ENCODE measurements at places on chromosomes 2 and 18.

DNA sequence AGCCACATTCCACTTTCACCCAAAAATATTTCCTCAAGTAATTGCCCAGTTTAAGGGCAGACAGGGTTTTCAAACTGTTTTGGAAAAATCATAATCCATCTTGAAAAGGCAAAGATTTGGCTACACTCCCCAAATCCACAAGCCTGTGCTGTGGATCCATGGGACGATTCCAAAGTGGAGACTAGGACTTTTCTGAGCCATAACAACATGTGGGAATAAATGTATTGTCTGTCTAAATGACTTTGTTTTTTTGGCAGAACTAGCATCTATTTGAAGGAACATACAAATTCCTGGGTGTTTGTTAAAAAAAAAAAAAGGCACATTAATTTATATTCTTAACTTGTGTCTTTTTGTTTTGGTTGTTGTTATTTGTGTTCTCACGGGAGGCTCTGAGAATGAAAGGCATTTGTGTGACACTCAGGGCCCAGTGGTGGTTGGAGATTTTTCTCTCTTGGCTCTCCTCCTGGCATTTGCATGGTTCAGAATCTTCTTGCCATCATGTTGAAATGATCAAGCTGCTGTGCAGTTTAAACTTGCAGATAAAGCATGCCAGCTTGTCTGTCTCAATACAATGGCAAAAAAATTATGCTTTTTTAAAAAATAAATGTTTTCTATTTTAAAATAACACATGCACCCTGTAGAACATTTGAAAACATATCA is 277.4 kb downstream of the EN1 start:
- DNase-seq = no peak

GRCh38 chr2:233013027-233013461 is at the start of gene NGEF:
TSS of gene NGEF (minus strand) at chr2:233013256. CDS start at chr2:232974890, 38,366 bp downstream.
- DNase-seq = no peak

DNA sequence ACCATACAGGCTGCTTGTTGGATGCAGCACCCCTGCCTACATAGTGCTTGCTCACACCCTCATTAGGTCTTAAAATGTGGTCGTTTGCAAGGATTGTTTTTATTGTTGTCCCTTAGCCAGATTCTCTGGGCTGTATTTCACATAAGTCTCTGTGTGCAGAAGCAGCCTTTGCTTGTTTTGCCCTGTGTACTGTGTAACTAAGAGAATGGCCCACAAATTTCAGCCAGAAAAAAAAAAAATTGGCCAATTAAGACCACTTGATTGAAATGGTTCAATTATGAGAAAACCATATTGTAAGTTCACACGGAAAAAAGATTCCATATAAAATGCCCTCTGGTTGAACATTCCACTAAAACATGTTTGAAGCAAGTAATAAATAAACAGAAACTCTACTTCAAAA is 377.1 kb upstream of the SOX11 start:
- no peak for DNase-seq

GRCh38 chr2:28413152-28413898 is 20.7 kb downstream of the FOSL2 start:
- DNase-seq = no peak

- DNase-seq = no peak
Observed at GRCh38 chr2:104864280-104865095, 10.6 kb downstream of the POU3F3 start.

DNA sequence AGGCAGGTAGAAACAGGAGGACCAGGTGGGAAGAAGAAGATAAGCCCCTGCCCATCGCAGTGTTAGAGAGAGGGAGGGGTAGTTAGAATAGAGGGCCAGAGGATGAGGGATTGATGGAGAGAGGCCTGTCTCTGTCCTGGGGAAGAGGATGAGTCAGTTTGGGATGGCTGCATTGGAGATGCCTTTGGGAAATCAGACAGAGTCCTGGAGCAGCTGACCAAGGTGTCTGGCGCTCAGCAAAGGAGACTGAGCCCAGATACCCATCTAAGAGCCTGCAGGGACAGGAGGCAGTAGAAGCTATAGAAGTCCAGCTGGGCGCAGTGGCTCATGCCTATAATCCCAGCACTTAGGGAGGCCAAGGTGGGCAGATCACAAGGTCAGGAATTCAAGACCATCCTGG is 177.8 kb upstream of the HAAO start:
- DNase-seq = no peak

GRCh38 chr2:28556303-28556702 is 60.4 kb downstream of the PLB1 start:
- DNase-seq = no peak

- no peak for DNase-seq
Observed at GRCh38 chr2:121955426-121955825, 200.0 kb downstream of the TSN start.

GRCh38 chr2:222733846-222734702 is 62.6 kb downstream of the MOGAT1 start:
- no peak for DNase-seq

DNA sequence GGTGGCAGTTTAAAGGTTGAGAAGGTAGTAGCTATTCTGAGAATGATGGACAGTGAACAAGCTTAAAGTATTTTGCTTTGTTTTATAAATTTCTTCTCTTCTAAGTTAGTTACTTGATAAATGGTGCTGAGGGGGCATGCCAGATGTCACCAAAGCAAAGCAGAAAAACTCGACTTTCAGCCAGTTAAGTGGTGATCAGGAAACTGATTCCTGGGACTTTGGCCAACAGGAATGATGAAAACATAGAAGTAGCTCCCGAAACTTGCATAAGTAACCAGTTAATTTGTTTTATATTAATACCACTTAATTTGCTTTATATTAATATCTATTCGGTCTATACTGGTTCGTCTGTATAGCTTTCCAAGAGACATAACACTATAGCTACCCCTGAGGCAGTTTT is 82.6 kb downstream of the FANCL start:
- DNase-seq = no peak

DNA sequence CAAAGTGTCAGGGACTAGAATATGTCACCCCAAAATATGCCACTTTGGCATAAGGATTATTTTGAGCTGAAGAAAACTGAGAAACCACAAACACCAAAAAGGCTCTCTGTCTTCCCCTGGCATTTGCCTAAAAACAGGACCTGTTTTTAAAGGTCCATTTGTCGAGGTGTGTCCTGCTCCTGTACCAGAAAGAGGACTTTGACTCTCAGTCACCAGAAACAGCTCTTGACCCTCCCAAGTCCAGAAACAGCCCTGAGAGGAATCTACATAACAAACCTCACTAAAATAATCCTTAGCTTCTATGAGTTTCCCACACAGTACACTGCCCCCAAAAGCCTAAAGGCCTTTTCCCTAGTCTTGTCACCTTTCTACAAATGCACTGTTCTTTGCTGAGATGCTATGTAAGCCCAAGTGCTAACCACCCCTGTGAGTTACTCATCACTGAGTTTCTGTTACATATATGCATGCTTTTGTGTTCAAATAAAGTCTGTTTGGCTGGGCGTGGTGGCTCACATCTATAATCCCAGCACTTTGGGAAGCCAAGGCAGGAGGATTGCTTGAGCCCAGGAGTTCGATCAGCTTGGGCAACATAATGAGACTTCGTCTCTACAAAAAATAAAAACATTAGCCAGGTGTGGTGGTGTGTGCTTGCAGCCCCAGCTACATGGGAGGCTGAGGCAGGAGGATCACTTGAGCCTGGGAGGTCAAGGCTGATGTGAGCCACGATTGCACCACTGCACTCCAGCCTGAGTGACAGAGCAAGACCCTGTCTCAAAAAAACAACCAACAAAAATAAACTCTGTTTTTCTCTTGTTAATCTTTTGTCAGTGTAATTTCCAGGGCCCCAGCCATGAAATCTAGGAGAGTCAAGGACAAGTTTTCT is 55.2 kb downstream of the RPL31 start:
- no peak for DNase-seq

GRCh38 chr2:126883666-126884040 is 15.0 kb upstream of the TEX51 start:
- DNase-seq = no peak

GRCh38 chr2:76985387-76986136 is 536.6 kb downstream of the LRRTM4 start:
- DNase-seq = no peak

GRCh38 chr2:188512456-188512855 is 220.8 kb downstream of the GULP1 start:
- DNase-seq = no peak

GRCh38 chr18:48216639-48217257 is 192.4 kb downstream of the ZBTB7C start:
- no peak for DNase-seq

GRCh38 chr18:21242780-21243401 is 859 bp downstream of the GREB1L start:
- DNase-seq = peak; percentile 18

- DNase-seq = no peak
Observed at GRCh38 chr2:167200019-167200418, 311.7 kb downstream of the XIRP2 start.

GRCh38 chr2:162057426-162057825 is 16.6 kb downstream of the DPP4 start:
- DNase-seq = no peak

GRCh38 chr2:235390108-235390815 is 103.6 kb upstream of the AGAP1 start:
- DNase-seq = no peak

DNA sequence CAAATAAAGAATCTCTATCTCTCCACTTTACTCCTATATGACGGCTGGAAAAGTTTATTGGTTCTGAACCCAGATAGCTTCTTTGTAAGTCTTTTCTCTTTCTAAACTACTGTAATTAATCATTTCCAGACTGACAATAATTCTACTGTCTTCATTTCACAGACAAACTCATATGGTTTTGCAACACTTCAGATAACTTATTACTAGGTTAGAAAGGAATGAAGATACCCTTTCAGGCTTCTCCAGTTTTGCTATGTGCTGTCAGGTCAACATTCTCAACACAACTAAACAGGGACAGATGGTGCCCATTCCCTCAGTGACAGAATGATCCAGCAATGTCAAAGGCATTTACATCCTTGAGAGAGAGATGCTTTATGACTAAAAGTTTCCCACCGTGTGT is 198.5 kb upstream of the ITGA4 start:
- no peak for DNase-seq

GRCh38 chr2:143954186-143954585 is 565.7 kb downstream of the ZEB2 start:
- DNase-seq = no peak

DNA sequence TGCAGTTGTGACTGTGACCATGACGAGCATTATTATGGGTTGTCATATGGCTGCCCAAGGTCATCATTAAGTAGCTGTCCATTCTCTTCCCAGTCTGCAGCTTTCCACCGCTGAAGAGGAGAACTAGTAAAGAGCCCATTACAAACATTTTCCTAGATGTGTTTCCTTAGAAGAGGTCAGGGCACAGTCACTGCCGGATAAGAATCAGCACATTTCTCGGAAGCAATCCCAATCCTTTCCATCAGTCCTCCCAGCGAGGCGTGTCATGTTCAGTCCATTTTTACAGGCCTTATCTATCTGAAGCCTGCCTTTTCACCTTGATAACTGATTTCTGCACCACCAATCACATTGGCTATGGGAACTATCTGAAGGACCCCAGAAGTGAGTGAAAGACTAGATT is 319.9 kb upstream of the SLC14A2 start:
- no peak for DNase-seq

DNA sequence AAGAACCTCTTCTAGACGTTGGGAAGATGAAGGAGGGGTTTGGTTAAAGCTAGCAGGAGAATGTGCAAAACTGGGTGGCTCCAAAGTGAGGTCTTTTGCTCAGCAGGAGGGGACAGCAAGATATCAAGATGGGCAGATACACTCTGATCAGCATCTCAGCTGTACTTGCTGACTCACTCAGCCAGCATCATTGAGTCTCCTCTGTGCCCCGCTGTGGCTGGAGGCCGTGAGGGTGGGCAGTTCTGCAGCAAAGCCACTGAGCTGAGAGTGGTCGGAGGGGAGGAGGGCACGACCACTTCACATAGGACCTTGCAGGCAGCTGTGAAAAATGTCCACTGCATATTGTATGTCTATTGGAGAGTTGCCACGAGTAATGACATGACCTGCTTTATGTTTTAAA is 152.0 kb downstream of the CAPN13 start:
- DNase-seq = no peak

DNA sequence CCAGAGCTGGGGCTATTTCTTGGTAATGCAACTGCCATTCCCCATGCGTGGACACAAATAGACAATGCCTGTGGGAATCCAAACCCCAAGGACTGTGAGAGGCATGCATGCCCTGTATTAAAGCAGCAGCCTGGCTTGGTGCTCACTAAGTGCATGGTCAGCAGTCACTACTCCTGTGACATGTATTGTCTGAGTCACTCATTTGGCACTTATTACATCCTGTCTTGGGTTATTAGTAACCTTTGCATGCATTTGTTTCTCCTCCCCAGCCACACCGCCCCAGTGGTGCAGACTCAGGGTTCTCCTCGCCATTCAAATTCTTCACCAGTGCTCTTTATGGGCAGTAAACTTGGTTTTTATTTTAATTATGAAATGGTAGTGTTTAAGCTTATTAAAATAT is 30.2 kb downstream of the PRKCE start:
- DNase-seq = peak; percentile 59

DNA sequence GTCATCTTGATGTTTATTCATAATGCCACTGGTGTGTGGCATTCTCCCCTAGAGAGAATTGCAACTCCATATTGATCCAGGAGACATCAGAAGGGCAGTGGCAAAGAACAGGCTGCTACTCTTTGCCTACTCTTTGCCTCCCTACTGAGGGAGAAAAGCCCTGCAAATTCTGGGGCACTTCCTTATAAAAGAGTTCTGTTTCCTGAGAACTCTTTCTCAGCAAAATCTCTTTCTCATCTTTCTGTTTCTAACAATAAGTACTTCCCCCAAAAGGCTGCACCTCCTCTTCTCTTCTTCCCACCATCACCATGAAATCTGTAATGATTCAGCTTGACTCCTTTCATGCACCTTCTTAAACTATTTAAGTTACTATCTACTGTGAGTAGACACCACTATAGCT is 270.3 kb downstream of the MREG start:
- no peak for DNase-seq

GRCh38 chr18:75008186-75008585 is 200.8 kb downstream of the PTGR3 start:
- DNase-seq = no peak

- DNase-seq = no peak
Observed at GRCh38 chr2:127362971-127363370, 24.8 kb downstream of the MAP3K2 start.

DNA sequence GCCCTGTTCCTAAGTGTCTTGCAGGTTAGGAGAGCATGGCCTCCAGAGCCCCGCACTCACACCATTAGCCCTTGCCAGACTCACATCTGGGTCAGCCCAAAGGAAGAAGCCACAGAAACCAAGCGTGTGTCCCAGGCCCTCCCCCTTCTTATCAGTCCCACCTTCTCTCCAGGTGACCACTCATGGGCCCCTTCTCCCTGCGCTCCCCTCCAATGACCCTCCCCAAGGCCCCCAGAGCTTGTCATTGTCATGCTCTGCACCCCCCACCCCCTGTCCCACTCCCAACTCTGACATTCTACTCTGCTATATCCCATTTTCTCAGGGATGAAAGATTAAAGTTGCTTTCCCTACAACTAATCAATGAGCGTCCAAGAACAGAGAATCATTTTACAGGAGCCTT is 30.1 kb downstream of the CAPN14 start:
- no peak for DNase-seq

Data from GM10248 (cell line).